ENCODE measurements at places on chromosomes 7 and 10. TPM values are rescaled to one million over a fixed set of nuclear protein-coding genes. Genes with fewer than 3 reads are reported as not detected.

Gene TRIM74
- not detected for total RNA-seq

Gene SLC39A12
- not detected for total RNA-seq

Gene GIMAP1
- 0.07 TPM for total RNA-seq

Gene WEE2
- not detected for total RNA-seq

GRCh38 chr10:11058965-11059364, 41.3 kb downstream of the CELF2 start:
- no peaks in the 10 kb centered on the region for H3K4me1 ChIP-seq
- no peaks in the 10 kb centered on the region for H3K36me3 ChIP-seq
- no peak overlapping the region for H3K4me3 ChIP-seq
- no peak for DNase-seq
- H3K27me3 ChIP-seq: no peaks in the 10 kb centered on the region
- H3K27ac ChIP-seq: no peak overlapping the region

DNA sequence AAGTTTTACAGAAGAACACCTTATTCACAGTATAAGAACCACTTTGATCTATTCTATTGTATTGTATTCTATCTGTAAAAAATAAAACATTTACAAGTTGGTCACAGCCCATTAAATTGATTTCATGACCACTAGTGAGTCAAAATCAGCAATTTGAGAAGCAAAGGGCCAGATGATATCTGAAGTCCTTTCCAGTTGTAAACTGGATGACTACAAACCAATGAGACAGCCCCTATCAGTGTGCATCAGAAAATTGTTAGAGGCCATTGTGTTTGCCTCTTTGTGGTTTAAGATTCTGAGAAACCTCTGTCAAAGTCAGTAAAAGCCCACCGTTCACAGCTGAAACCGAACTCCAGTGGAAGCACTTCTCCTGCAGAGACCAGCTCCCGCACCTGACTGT, 54.8 kb downstream of the TBXAS1 start:
- no peak for DNase-seq
- no peak overlapping the region for H3K27ac ChIP-seq
- no peaks in the 10 kb centered on the region for H3K27me3 ChIP-seq
- H3K36me3 ChIP-seq: no peaks in the 10 kb centered on the region

DNA sequence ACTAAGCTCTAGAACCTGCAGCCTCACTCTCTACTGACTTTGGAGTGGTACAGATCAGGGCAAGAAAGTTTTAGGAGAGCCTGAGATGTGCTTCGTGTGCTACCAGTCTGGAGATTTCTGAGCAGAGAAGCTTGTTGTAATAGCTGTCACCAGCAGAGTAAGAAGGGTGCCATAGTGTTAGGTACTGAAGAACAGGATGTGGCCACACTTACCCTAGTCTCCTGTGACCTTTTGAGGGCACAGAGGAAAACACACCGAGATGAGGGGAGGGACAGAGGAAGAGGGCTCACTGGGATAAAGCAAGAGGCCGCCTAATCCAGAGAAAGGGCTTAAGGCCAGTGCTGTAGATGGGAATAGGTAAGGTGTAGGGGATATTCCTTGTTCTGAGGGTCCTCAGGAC, 146.2 kb upstream of the MTPN start:
- no peaks in the 10 kb centered on the region for H3K36me3 ChIP-seq
- H3K27ac ChIP-seq: no peak overlapping the region
- H3K4me3 ChIP-seq: no peak overlapping the region
- no peak for DNase-seq
- H3K4me1 ChIP-seq: peaks cover 5% of the 10 kb centered on the region

DNA sequence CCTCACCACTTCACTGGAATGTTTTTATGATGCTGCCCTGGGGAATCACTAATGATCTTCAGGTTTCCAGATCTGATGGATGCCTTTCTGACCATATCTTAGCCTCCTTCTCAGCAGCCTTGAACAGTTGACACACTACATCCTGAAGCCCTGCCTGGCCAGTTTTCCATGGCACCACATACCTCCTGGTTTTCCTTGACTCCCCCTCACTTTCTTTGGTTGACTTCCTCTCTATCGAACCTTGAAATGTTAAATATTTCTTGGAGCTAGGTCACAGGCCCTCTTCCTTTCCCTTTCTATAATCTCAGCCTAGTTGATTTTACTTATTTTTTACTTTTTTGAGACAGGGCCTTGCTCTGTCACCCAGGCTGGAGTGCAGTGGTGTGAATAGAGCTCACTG, 108.8 kb upstream of the CDK1 start:
- H3K27ac ChIP-seq: no peak overlapping the region

- H3K4me3 ChIP-seq: no peak overlapping the region
- H3K27ac ChIP-seq: peak overlapping the region; percentile 63
- peaks cover 65% of the 10 kb centered on the region for H3K4me1 ChIP-seq
- peaks cover 30% of the 10 kb centered on the region for H3K36me3 ChIP-seq
These were observed 41.7 kb downstream of the TNPO3 start for GRCh38 chr7:129013048-129013724.

GRCh38 chr7:34900891-34901513, 136.3 kb downstream of the DPY19L1 start:
- H3K36me3 ChIP-seq: no peaks in the 10 kb centered on the region
- DNase-seq: peak; percentile 80
- no peaks in the 10 kb centered on the region for H3K4me1 ChIP-seq
- H3K27me3 ChIP-seq: no peaks in the 10 kb centered on the region
- no peak overlapping the region for H3K4me3 ChIP-seq

DNA sequence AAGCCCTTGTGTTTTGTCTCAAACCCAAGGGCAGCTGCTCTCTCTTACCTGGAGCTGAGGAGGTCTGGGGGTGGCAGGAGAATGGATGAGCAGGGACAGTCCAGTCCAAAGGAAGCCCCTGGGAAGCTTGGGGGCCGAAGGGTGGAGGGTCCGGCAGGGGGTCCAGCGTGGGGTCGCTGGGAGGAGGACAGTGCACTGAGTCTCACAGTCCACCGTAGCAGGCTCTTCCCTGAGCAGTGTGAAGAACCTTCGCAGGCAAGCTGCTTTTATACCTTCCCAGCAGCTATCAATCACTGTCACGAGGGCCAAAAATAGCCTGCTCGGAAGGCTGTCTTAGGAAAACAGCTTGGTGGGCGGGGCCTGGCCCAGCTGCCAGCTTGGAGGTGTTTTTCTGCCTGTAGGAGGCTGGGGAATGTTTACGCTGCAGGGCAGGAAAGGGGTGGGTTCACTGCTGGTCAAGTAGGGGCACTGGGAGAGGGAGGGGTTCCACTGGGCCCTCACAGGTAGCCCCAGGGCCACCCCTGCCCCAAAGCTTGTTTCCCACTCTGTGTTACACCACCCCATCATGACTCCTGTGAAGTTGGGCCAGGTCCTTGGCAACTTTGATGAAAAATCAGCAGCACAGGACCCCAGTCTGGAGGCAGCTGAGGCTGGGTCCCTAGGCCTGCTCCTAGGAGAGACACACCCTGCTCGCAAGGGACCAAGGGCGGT, at the start of gene DEPP1:
Gene DEPP1 (minus strand): TSS at position 240 of the 711 bp plus-strand sequence. CDS start 779 bp downstream, outside the sequence.
- H3K27ac ChIP-seq: no peak within 1 kb of the TSS
- H3K4me3 ChIP-seq: no peak within 1 kb of the TSS
- H3K4me1 ChIP-seq: peaks cover 11% of the 10 kb centered on the region
- no peaks in the 10 kb centered on the region for H3K27me3 ChIP-seq

Data from Karpas-422 (cell line).